ENCODE measurements at places on chromosomes 16 and 17. TPM values are rescaled to one million over a fixed set of nuclear protein-coding genes. Genes with fewer than 3 reads are reported as not detected.

Gene CCR7
- not detected for total RNA-seq

Gene KRTAP2-3
- total RNA-seq, result not detected

Gene PAFAH1B1
- 382 TPM for total RNA-seq

Gene KRTAP17-1
- not detected for total RNA-seq

Gene MEIOC
- not detected for total RNA-seq

Gene JUP
- 29.8 TPM for total RNA-seq

Gene SGCA
- total RNA-seq, result not detected

Gene PRAC2
- not detected for total RNA-seq

Gene CSH1
- total RNA-seq, result not detected

Gene CCL16
- total RNA-seq, result not detected

Gene OGFOD1
- total RNA-seq, result 25.4 TPM

Gene TOM1L1
- total RNA-seq, result 30.9 TPM

Gene CCL11
- not detected for total RNA-seq

Gene CDH3
- 6.5 TPM for total RNA-seq

Gene KRTAP9-4
- total RNA-seq, result not detected

Gene ARL17A
- 16.6 TPM for total RNA-seq
